ENCODE measurements at places on chromosomes 16 and 17.

DNA sequence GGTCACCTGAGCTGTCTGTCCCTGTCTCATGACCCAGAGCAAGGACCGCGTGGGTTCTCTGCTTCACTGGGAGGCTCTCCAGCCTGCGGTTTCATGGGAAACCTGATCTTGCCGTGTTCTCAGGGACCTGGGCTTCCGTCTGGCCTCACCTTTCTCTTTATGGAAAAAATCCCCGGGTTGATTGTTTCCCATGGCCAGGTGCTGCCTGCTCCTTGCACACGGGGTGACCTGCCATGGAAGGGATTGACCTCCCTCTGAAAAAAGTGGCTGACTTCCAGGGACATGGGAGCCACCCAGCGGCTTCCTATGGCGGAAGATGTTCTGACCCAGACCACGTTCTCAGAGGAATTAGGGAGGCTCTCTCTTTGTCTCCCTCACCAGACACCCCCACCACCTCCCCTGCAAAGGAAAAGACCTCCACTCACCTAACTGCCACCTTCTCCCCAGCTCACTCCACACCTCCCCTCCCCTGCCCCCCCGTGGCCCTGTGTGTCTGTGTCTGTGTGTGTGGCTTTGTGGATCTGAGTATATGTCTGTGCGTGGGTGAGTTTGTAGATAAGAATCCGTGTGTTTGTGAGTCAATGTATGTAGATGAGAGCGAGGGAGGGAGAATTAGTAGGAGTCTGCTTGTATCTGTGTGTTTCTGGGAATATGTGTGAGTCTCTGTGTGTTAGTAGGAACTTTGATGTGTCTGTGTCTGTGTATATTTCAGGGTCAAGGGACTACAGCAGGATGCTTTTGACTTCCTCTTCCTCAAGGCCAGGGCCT lies 154.6 kb downstream of the NTN1 start:
- no peak for DNase-seq

DNA sequence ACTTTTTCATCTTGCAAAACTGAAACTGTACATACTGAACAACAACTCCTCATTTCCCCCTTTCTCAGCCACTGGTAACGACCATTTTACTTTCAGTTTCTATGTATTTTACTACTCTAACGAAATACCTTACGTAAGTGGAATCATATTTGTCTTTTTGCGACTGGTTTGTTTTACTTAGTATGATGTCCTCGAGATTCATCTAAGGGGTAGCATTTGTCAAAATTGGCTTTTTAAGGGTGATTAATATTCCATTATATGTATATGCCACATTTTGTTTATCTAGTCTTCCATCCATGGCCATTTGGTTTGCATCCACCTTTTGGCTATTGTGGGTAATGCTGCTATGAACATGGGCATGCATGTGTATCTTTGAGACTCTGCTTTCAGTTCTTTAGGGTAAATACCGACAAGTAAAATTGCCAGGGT lies 10.4 kb downstream of the KPNB1 start:
- DNase-seq, result peak; percentile 39

DNA sequence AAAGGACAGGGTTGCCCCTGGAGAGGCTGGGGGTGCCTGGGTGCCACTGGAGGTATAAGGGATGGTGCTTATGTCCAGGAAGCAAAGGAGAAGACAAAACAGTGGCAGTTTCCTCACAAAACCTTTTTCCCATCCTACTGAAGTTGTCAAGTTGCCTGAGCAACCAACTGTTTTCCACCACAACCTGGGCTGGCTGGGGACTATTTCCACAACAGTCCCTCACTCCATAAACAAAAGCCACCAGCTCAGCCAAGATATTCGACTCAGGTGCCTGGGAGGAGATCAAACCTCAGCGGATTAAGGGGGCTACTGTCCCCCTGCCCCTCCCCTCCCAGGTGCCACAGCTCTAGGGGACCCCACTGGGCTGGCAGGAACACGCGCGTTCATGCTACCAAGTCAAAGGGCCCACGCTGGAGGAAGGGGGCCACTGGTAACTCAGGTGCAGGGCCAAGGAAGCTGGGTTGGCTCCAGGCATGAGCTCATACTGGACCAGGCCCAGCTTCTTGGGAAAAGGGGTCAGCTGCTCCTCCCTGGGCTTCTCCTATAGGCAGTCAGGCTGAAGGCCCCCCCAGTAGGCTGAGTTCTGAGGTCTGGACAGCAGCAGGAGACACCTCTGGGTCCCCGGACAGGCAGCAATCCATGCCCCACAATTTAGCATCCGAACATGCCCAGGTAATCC lies 45.7 kb upstream of the MRPS23 start:
- DNase-seq, result no peak

- peak; percentile 85 for DNase-seq
Observed at GRCh38 chr16:89422527-89422904, 67.8 kb downstream of the ANKRD11 start.

- DNase-seq, result no peak
Observed at GRCh38 chr17:39636587-39636926, 387 bp upstream of the STARD3 start.

- no peak for DNase-seq
Observed at GRCh38 chr17:59074494-59074893, 32.2 kb downstream of the TRIM37 start.

DNA sequence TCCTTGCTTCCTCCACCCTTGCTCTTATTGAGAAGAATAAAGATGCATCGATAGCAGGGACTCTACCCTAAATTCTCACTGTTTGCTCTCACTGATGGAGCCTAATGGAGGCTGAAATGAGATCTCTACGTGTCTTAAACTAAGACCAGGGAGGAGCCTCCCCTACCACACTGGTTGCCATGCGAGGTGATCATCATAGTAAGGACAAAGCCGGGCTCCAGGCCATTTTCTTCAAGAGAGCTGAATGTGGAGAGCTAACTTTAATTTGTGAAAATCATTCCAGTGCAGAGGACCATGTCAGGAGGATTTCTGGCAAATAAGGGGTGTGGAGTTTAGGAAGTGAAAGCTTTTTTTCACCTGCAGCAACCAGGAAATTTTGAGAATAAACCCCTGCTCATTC lies 5.6 kb downstream of the CDH11 start:
- DNase-seq, result no peak

All from GM12878 (cell line).